NCI-H1436 treated with DMSO at 0.1 percent for 48 hours (cell line): ENCODE measurements at places on chromosomes 1 and 21.

DNA sequence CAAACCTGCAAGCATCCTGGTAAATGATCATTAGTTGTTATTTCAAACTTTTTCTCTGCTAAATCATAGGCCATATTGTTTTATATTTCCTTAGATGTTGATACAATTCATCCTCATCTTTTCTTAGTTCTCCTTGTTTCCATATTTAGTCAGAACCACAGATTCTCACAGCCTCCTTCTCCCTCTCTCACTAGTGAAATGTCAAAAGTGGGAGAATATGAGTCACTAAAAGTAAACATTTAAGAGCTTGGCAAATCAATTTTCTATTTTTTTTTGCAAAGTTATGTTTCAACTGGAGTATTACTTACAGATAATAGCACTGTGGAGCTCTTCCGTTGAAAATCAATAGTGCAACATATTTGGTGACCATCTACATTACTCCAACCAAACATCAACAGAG lies 308.8 kb downstream of the COL11A1 start:
- no peak for DNase-seq

DNA sequence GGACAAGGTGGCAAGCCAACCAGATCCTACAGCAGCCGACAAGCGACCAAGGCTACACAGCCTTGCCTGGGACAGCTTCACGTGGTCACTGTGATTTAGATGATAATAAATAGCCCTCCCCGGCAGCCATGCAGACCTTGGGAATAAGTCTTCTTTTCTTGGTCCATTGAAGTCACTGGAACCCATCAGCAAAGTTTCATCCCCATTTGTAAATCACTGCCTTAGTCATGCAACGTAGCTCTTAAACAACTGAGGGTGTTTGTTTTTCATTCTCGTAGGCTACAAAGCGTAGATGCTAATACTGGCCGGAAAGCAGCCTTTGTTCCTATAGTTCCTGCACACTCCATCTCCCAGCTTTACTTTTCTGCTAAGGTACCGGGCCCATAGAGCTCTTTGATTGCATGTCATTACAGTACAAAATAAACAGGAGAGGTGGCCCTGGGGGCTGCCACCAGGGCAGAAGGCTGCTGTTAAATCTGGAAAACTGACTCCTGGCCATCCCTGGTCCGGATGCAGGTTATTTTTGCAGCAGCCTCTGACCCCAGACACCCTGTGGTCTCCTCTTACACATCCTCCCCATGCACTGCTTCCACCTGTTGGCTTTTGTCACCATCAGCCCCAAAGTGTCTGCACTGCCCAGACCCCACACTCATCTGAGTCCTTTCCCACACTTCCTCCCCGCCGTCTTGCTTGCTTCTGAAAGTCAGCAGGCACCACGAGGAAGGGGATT lies 105.5 kb downstream of the TOMM20 start:
- DNase-seq = no peak

DNA sequence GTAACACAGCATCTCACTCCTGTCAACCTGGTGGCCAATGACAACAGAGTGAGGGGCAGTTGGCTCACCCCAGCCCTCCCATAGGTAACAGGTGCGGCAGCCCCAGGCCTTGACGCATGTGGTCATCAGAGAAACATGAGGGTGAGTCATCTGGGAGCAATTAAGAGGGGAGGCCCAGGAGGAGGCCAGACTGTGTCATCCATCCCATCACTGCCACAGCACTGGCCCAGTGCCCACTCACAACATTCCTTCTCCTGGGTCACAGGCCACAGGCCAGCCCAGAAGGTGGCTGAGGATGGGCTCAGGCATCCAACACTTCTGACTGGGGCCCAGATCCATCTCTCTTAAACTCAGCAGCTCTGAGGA lies 17.1 kb downstream of the TEX35 start:
- no peak for DNase-seq

DNA sequence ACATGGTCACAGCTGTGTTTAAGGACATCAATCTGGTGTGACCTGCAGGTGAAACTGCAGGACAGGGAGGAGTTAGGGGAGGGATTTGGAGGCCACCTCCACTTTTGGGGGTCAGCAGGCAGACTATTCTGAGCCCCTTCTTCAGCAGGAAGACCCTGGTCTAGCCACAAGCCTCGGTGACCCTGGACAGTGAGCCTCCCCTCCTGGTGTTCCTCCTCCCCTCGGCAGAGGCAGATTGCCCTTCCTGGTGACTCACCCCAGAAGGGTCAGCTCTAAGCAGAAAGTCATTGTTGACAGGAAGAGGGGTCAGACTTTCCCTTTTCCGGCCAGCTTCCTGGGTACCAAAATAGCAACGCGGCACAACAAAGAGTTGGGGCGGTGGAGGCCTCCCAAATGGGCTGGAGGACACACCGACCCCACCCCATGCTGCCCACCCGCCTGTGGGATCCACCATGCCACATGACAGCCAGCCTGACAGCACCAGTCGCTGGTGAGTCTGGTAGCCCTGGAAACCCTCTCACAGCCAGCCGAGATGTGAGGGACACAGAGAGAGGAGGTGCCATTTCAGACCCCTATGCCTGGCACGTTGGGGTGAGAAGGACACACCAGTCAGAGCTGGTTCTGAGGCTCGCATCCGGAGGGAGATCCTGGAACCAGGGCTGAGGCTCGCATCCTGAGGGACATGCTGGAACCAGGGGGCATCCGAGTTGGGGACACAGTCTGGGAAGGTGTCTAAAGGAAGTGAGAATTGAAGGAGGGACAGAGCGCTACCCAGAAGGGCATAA lies 14.7 kb upstream of the CSF1 start:
- no peak for DNase-seq

DNA sequence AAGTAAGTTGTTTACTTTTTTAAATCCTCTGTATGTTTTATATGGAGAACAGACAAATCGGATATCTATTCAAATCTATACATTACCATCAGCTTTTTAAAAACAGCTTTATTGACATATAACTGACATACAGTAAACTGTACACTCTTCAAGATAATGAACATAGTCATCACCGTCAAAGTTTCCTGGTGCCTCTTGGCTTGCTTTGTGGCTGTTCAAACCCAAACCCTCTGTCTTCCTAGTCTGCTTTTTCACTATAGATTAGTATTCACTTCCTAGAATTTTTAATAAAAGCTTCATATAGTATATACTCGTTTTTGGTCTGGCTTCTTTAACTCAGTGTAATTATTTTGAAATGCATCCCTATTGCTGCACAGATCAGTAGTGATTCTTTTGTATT lies 56.4 kb upstream of the TPTE start:
- DNase-seq = no peak

DNA sequence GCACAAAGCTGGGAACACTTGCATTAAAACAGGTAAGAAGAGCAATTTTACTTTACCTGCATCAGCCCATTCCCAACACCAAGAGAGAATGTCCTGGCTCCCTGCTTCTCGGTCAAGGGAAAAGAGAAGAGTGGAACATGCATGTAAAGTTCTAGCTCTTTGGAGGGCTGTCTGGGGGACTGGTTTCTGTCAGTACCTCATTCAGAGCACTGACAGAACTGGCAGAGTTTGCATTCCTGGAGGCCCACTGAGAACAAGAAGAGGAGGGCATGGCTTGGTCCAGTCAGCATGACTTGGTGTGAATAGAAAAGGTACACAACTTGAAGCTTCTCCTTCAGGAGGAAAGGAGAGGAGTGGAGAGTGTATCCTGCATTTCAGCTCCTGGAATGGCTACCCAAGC lies 83.9 kb downstream of the LRRC7 start:
- DNase-seq = no peak

- no peak for DNase-seq
Observed at GRCh38 chr1:228087771-228088251, 5.3 kb downstream of the ARF1 start.

- DNase-seq = no peak
Observed at GRCh38 chr1:183794088-183794487, 10.8 kb upstream of the RGL1 start.

DNA sequence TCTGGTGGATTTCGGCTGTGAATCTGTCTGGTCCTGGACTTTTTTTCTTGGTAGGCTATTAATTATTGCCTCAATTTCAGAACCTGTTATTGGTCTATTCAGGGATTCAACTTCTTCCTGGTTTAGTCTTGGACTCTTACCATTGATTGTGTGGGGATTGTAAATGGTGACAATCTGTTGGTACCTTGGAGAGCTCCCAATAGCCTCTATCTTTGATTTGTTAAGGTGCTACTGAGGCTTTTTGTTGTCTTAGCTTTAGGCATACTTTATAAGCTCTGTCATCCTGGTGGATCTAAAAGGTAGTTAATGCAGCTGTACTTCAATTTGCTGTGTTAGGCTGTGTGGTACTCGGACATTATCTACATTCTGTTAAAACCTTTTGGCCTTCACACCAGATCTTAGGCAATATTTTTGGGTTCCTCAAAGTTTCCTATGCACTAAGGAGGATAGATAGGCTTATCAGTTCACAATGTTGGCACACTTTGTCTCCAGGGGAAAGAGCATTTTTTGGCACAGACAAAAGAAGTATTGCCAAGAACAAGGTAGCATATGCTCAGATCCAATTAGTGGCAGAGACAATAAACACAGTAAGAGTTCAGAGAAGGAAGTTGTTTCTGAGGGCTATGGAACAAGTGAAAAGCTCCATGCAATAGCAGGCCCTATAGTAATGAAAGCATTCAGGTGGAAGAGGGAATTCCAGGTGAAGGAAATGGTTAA lies 230.4 kb downstream of the PDE4B start:
- no peak for DNase-seq

- DNase-seq = no peak
Observed at GRCh38 chr1:101781201-101781831, 215.4 kb downstream of the OLFM3 start.

GRCh38 chr1:66628926-66629325 lies 95.0 kb downstream of the SGIP1 start:
- no peak for DNase-seq

DNA sequence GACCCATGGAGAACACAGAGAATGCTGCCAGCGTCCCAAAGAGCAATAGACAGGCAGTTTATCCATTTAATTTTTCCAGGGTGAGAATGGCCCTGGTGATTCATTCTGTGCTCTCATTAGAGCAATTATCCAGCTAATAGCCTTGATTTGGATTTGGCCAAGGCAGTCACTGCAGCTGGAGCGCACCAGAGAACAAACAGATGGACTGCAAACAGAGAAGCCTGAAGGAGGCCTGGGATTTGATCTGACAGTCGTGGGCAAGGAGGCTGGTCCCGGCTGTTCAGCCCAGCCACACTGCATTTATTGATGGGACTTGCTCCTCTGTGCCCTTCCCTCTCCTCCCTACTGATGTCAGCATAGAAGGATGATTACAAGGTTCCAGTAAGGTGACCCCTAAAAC lies 353.9 kb upstream of the C1orf174 start:
- DNase-seq = no peak

- DNase-seq = no peak
Observed at GRCh38 chr1:162353078-162353477, 23.6 kb downstream of the SPATA46 start.

GRCh38 chr1:50419192-50419906 lies 3.9 kb downstream of the DMRTA2 start:
- DNase-seq = no peak

- no peak for DNase-seq
Observed at GRCh38 chr1:171251042-171251951, 3.0 kb downstream of the FMO1 start.

DNA sequence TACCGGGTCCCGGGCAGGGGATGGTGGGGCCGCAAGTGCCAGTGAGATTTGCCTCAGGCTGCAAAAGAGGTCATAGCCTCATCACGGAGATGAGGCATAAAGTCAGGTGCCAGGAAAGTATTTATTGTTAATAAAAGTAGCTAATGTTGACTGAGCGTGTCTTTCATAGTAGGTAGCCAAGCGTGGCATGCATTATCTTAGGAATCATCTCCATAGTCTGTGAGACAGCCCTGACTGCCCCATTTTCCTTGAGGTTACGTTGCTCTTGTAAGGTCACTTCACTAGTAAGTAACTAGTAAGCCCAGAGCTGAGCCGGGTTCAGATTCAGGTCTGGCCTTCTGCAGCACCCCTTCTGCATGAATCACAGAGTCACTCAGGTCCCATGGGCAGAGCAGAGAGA lies 174.2 kb downstream of the CAMTA1 start:
- no peak for DNase-seq

GRCh38 chr1:7117399-7118281 lies 332.4 kb downstream of the CAMTA1 start:
- DNase-seq = peak; percentile 44

- no peak for DNase-seq
Observed at GRCh38 chr1:98342566-98342965, 319.0 kb upstream of the SNX7 start.

DNA sequence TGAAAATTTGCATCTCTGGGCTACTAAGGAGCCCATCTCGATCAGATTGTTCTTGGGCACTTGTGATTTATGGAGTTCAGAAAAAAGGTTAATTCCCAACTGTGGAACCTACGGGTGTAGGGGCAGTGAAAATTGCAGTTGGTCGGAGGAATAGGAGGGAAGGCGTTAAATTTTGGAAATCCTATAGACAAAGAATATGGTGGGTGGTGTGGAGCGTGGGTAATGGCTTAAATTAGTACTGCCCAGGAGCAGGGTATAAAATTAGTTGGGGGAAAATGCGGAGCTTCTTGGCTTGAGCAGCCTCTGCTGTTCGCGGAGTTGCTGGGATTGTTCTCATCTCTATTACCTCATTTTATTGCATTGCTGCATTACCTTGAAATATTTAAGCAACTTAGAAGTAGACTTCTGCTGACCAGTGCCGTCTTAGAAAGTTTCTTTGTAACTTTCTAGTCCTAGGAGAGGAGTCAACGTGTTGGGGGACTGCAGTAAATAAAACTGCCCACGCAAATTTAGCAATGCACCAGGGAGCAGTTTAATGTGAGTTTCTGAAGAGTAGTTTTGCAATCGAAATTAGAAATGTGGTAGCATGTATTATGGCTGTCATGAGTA lies 514 bp downstream of the S1PR1 start:
- DNase-seq = no peak
